Stimulated activated CD8-positive, alpha-beta memory T cell treated with anti-CD3 and anti-CD28 coated beads, Interleukin-4, amount 100 ng/mL, for 48 hours (primary cell): ENCODE measurements at places on chromosomes 12 and 14.

- DNase-seq, result no peak
These were observed 239.7 kb downstream of the SLC41A2 start for GRCh38 chr12:104718304-104718929.

DNA sequence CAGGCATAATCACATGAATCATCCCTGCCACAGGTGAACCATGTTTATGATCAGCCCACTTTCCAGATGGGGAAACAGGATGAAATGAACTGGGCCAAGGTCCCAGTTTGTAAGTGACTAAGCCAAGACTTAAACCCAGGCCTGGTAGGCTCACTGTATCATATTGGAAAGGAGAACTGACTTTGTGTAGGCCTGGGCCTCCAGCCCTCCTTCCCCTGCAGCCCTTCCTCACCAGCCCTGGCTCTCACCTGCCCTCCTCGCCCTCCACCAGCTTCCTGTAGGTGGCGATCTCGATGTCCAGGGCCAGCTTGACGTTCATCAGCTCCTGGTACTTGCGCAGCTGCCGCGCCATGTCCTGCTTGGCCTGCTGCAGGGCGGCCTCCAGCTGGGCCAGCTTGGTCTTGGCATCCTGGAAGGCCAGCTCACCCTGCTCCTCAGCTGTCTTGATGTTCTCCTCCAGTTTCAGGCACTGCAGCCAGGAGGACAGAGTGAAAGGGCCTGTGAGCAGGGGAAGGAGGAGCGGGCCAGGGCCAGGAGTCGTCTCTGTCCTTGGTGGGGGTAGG, 19.8 kb downstream of the KRT80 start:
- peak; percentile 57 for DNase-seq

DNA sequence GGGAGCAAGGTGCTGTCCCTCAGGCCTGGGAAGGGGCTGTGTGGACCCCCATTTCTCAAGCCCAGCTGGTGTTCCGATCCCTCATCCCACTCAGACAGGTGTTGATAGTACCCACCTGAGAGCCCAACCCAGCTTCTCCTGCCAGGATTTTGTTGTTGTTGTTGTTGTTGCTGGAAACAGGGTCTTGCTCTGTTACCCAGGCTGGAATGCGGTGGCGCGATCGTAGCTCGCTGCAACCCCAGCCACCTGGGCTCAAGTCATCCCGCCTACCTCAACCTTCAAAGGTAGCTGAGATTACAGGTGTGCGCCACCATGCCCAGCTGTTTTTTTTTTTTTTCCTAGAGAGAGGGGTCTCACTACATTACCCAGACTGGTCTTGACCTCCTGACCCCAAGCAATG, 209.9 kb downstream of the PHETA1 start:
- no peak for DNase-seq

DNA sequence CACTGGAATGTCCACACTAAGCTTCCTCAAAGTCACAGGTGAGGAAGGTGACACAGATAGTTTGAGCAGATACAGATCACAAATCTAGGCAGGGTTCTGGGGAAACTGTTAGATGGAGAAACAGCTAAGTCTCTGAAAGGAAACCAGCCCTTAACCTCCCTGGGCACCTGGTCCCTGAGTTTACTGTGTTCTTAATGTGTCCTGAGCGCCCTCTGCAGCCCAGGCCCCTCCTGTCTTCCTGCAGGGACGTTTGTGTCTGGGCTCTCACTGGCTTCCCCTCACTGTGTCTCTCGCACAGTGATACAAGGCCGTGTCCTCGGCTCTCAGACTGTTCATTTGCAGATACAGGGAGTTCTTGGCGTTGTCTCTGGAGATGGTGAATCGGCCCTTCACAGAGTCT, 684.3 kb downstream of the TMEM121 start:
- peak; percentile 46 for DNase-seq

DNA sequence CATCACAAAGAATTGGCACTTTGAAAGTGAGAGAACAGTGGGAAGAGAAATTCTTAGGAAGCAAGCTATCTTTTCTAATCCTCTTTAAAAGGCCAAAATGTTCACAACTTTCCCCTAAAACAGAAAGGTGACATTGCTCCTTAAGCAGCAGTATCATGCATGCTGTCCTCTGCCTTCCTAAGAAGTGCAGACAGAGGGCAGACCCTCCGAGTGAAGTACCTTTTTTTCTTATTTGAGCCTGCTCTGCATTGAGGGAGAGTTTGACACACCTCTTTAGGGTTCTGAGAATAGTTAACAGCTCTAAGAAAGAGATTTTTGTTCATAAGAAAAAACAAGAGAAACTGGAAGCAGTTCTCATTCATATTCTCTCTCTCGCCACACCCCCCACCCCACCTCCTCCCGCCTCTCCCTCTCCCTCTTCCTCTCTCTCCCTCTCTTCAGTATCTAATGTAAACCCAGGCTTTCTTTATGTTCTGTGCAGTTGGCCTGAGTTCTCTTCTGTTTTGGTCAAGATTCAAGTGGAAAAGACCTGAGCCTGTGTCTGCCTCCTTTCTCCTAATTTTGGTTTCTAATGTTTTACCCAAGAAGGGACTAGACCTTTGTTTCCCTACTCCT, 709.1 kb downstream of the DIO2 start:
- DNase-seq, result no peak

DNA sequence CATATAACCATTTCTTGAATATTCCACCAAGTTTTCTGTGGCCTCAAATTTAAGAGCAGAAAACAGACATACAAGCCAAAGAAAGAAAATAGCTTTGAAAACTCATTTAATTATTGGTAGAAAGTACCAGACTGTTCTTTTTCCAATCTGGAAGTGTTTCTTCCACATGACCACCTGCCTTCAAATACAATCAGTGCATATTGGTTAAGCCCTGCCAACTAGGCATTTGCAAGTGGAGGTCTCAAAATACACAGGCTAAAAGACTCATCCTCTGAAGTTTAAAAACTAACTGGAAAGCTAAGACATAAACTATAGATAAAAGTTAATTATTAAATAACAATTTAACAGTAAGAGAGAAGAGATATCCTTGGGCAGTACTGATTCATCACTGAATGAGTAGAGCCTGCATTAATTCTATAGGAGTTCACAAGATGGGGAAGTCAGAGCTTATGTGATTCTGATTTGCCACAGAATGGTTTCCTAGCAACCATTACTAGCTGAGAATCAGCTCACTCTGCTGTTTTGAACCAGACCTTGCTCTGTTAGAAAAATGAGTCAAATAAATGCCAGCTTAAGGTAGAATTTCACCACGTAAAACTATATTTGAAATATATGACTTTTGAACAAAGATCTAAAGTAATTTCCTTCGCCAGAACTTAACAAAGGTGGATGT, 433.8 kb downstream of the FUT8 start:
- DNase-seq, result no peak

- DNase-seq, result peak; percentile 80
These were observed at the start of gene IGFBP6 for GRCh38 chr12:53097564-53098353. IGFBP6 (plus strand) TSS chr12:53097667; CDS start chr12:53097718, 51 bp downstream.

DNA sequence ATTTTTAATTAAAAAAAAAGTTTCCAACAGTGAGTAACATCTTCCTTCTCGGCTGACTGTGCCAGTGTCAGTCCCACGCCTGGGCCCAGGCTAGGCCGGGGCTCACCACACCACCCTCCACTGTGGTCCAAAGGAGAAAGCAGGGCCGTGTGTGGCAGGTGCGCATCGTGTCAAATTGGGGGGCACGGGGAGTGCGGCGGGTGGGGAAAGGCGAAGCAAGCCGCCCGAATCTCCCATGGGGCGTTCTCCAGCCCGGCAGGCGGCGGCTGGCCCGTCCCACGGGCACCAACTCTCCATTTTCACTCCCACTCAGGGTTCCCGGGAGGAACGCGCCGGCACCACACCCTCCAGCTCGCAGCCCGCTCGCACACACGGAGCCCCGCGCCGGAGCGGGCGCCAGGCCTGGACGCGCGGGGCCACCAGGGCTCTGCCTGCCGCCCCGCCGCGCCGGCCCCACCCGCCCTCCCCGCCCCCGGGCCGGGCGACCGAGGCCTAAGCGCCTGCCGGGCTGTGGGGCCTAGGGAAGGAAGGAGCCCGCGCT, 604 bp downstream of the EEA1 start:
- peak; percentile 74 for DNase-seq

- peak; percentile 91 for DNase-seq
These were observed 864 bp downstream of the DNAJC22 start for GRCh38 chr12:49347311-49348193.

- DNase-seq, result no peak
These were observed 274.1 kb downstream of the PCNX1 start for GRCh38 chr14:71181215-71182003.

GRCh38 chr12:27236498-27236897, 7.6 kb upstream of the STK38L start:
- no peak for DNase-seq

- DNase-seq, result no peak
These were observed 116.6 kb upstream of the BCL2L14 start for GRCh38 chr12:11954181-11954580.

GRCh38 chr14:104856869-104857860, 7.9 kb upstream of the CEP170B start:
- DNase-seq, result peak; percentile 1

- no peak for DNase-seq
These were observed 292.9 kb downstream of the MED13L start for GRCh38 chr12:115984616-115985015.

- DNase-seq, result no peak
These were observed 30.3 kb downstream of the DICER1 start for GRCh38 chr14:95126906-95127530.

GRCh38 chr12:69115951-69116350, 123.4 kb upstream of the CPSF6 start:
- no peak for DNase-seq

DNA sequence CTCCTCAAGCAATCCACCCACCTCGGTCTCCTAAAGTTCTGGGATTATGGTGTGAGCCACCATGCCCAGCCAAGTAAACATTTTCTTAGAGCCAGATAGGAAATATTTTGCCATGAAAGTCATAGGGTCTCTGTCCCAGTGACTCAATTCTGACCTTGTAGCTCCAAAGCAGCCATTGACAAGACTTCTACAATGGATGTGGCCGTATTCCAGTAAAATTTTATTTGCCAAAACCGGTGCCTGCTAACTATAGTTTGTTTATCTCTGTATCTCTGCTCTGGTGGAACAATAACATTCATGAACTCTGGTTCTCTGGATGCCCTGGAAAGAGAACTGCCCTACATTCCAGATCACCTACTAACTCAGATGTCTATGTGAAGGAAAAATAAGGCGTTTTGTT, 54.6 kb upstream of the USP44 start:
- no peak for DNase-seq

- DNase-seq, result no peak
These were observed 23.1 kb upstream of the COL2A1 start for GRCh38 chr12:48027183-48028002.
